ENCODE measurements at places on chromosomes 13 and 19.

DNA sequence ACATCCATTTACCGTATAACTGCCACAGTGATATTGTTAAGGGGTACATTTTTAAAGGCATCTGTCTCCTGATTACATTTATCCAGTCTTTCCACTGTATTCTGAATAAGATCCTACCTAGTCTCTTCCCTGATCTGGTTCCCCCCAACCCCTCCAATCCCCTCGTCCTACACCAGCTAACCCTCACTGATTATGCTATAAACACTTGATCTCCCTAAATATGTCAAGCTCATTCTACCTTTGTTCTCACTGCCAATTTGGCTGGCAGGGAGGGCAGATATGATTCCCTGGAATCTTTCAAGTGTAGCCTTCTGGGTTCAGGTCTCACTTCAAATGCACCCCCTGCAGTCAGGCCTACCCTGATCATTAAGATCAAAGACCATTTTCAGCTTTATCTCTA, 1379.8 kb upstream of the MIR17HG start:
- no peak for DNase-seq

DNA sequence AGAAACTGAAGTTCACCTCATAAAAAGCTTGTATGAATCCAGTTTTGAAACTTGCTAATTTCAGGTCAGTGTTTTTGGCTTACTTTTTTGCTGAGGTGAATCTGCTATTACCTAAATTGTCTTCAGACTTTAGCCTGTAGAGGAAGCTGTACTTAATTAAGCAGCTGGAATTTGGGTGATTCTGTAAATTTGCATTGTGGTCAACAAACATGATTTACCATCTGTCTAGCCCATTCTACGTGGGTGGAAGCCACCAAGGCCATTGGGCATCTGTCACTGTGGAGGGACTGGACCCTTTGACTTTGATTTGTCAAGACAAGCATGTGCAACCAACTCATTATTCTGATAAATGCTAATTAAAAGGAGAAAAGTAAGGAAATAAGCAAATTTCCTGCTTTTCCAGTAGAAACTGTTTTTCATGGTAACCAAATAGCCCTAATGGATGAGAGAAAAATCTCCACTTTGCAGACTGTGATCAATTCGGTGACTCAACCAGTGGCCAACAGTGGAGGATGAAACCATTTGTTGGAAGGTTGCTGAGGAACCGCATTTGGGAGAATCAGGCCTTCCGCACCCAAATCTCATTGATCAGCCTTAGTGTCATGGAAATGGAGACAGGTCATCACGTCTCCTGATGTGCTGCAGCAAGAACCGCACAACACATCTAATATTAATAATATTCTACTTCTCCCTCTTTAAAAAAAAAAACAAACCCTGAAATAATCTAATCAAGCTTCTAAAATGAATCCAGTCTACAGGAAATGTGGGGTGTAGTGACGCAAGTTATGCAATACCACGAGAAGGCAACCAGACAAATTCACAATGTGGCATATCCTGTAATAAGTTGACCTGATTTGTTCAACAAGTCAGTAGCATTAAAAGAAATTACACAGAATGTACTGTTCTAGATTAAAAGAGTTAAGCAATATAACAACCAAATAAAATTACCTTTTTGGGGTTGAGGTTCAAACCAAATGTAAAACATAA, 54.3 kb downstream of the GARRE1 start:
- DNase-seq = no peak

- no peak for DNase-seq
Measured at GRCh38 chr13:44111701-44112100, 232.0 kb downstream of the LACC1 start.

DNA sequence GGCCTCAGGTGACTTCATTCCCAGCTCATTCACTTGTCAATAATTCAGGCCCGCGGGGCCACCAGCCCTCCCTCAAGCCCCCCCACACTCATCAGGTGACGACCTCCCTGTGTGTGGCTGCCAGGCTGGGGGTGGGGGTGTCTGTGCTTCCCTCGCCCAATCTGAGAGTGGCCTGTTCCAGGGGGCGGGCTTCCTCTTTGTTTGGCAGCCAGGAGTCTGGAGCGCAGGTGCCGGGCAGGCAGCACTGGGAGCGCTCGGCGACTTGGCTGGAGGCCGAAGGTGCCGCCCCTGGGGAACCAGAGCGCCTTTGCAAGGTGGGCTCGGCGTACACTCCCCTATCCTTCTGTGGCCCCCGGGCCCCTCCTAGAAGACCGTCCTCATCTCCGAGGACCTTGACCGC, 5.4 kb upstream of the ZNF98 start:
- no peak for DNase-seq

GRCh38 chr19:47133021-47133471, 2.4 kb downstream of the SAE1 start:
- DNase-seq = no peak

- no peak for DNase-seq
Measured at GRCh38 chr13:33860526-33860925, 42.6 kb downstream of the RFC3 start.

Data from head of caudate nucleus (tissue), 42 donors.